ENCODE measurements at places on chromosomes 16 and 17.
A peak's percentile ranks its signal among the peaks of the same experiment; 100 is the strongest.

DNA sequence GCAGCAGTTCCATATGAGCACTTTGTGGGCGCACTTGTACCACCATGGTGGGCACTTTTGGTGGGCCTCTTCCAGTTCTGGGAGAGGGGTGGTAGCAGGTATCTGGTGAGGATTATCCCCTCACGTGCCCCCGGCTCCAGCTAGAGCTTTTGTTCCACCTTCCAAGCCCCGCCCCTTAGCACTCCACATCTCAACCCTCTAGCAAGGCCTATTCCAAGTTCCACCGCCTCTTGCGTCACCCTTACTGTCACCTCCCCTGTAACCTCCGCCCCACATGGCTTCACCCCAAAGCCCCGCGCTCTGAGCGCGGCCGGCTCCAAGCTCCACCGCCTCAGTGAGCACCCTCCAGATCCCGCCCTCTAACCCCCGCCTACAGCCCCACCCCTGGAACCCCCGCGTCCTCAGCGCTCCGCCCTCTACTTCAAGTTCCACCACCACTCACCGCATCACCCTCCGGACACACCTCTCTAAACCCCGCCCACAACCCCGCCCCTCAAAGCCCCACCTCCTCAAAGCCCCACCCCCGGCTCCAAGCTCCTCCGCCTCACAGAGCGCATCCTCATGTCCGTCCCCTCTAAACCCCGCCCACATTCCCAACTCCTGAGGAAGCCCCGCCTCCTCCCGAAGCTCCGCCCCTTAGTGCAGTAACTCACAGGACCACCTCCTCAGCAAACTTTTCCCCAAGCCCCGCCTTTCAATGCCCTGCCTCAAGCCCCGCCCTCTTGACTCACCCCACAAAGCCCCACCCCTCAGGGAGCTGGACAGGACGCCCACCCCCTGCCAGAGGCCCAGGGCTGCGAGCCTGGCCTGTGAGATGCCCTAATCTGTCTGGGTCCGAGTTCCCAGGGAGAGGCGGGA is 11.1 kb downstream of the SCN4A start:
- DNase-seq, result no peak

DNA sequence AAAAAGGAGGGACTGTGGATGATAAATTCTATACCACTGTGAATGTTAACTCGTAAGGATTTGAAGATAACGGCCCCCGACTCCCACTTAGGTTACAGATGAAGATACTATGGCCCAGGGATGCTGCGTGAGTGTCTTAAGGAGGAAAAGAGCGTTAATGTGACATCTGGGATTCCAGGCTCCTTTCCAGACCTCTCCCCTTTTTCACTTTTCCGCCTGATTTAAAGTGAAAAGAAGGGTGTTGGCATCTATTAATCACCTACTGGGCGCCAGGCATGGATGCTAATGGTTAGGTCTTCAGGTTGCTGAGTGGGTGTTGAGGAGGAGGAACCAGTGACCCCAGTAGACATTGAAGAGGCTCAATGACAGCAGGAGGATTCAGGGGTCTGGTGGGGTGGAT is 117.8 kb downstream of the RBFOX1 start:
- DNase-seq, result no peak

DNA sequence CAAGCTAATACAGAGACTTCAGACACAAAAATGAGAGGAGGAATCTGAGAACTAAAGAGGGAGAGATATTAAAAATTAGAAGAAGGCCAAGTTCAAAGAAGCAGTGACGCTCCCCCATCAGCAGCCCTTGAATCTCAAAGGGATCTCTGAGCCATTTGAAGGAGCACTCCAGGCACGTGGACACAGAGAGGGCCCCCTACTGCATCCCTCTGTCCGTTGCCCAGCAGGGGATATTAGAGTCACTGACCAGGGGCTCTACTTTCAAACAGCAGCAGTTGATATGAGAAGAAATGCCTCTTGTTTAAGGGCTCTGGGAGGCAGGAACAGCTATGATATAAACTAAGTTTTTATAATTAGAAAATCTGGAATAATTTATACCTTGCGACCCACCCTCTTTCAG is 479.0 kb upstream of the SALL1 start:
- no peak for DNase-seq

DNA sequence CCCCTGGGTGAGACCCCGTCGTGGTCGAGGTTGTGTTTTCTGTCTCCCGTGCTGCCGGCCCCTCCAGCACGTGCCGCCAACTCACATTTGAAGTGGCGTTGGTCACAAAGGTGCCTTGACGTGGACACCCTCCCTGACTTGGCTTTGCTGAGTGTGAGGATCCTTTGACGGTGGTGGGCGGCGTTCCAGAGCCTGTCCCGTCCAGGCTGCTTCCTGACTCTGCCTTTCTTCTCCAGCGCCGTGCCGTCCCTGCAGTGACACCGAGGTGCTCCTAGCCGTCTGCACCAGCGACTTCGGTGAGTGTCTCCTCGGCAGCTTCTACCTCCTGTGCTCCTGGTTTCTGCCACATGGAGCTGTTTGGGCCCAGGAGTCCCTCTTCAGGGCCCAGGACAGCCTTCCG is 13.5 kb downstream of the METRNL start:
- no peak for DNase-seq

GRCh38 chr16:56108056-56108471 is 83.2 kb upstream of the GNAO1 start:
- no peak for DNase-seq

- no peak for DNase-seq
These were observed 8.2 kb upstream of the TMEM94 start for GRCh38 chr17:75447951-75448856.

DNA sequence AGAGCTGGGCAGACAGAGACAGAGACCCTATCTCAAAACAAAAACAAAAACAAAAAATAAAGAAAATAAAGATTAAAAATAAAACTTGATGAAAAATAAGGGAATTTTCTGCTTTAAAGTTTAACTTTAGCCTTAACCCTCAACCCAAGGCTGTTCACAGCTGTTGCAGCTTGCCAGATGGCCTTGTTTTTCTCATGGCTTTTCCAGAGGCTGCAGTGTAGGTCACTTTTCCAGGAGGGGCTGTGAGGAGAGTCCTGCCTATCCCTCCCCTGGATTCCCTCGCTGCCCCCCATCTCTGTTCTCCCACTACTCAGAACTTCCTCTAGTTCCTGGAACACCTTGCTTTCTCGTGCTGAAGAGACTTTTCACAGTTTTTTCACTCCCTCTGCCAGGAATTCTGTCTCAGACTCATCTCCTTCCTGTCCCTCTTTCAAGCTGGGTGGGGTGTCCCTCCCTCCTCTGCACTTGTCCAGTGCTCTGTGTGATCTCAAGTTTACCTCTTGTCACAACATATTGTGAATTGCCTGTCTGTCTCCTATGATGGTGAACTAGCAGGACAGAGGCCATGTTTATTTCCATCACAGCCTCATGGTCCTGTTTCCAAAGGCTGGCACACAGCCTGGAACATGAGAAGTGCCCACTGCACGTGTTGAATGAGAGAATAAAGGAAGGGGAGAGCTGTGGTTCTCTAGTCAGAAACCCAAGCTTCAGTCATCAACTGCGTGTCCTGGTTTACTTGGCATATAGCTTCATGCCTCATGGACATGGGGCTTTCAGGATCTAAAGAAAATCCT is 69.9 kb upstream of the MSI2 start:
- DNase-seq, result peak; percentile 24

GRCh38 chr16:5738586-5738985 is 641.0 kb upstream of the EEF2KMT start:
- no peak for DNase-seq

- DNase-seq, result peak; percentile 59
These were observed 23.1 kb downstream of the ACLY start for GRCh38 chr17:41895617-41896016.

- DNase-seq, result peak; percentile 51
These were observed 696.9 kb downstream of the WWOX start for GRCh38 chr16:78796221-78796866.

DNA sequence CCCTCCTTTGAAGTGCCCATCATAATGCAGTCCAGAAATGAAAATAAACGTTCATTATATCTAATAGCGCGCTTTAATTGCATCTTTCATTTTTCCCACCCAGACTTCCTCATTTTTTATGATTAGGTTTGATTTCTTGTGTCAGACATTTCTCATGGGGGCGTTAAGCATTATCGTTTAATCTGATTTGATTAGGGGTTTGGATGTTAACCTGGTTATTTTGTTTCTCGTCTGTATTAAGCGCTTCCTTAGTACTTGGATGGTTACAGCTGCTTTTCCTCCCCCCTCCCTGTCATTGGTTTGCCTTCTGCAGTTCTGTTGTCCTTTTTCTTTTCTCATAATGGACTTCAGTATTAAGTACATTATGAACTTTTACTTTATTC is 540 bp downstream of the MFSD11 start:
- DNase-seq, result peak; percentile 15

DNA sequence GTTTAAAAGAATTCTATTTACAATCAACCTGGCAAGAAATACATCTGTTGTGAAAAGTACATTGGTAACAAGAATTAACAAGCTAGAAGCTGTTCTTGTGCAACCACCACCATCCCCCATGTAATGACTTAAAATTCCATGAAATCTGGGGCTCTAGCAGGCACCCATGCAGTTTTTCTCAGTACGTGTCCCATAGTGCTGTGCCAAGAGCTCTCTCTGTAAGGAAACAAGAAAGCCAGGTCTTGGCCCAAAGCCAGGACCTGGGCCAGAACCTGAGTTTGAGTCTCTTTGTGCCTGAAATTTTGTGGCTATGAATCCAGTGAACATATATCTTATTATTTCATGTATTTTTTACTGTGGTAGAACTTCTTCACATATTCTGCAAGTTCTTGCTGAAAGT is 46.6 kb downstream of the NUP93 start:
- peak; percentile 23 for DNase-seq

DNA sequence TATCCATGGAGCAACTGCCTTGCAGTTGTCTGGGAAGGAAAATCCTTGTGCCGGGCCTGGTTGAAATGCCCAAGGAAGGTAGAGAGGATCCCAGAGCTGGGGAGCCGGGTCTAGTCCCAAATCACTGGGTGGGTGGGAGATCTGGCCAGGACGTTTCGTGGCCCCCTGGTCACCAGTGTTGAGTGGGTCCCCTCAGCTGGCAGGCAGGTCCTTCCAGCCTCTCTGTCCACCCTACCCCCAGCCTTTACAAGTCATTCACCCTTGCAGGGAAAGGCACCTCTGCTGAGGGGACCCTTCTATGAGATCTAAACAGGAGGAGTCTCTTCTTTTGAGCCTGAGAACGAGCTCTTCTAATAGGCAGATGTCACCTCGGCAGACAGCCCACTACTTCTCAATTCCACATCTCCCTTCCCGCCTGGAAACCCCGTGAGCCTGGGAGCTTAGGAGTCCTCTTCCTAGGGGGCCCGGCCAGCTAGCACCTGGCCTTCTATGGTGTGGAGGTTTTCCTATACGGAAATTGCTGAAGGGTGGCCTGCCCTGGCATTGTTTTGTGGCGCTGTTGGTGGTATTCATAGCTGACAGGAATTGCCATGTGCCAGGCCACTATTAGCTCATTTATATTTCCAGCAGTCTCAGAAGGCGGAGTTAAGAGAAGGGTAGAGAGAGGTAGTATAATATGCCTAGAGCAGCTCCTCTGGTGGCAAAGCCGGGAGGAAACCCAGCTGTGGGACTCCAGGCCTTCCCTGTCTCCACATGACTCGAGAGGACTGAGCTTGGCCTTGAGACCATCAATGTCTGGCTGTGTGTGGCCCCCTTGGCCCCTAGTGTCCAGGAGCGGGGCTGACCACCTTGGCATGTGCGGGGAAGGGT is 13.3 kb downstream of the MPRIP start:
- no peak for DNase-seq

GRCh38 chr16:61105544-61105943 is 930.7 kb downstream of the CDH8 start:
- no peak for DNase-seq

GRCh38 chr16:19410435-19411171 is 7.1 kb upstream of the TMC5 start:
- no peak for DNase-seq

DNA sequence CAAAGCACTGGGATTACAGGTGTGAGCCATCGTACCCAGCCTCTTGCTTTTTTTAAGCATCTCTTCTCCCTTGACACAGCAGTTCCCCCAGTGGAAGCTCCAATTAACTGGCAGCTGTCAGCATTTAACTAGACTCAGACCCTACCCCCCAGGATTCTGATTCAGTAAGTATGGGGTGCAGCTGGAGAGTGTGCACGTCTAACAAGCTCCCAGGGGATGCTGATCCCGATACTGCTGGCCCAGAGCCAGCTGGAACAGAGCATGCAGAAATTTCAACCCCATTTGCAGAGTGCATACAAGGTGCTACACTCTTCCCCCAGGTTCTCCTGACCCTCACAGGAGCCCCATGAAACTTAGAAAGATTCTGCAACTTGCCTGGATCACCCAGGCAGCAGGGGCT is 27.7 kb upstream of the BCO1 start:
- DNase-seq, result no peak

DNA sequence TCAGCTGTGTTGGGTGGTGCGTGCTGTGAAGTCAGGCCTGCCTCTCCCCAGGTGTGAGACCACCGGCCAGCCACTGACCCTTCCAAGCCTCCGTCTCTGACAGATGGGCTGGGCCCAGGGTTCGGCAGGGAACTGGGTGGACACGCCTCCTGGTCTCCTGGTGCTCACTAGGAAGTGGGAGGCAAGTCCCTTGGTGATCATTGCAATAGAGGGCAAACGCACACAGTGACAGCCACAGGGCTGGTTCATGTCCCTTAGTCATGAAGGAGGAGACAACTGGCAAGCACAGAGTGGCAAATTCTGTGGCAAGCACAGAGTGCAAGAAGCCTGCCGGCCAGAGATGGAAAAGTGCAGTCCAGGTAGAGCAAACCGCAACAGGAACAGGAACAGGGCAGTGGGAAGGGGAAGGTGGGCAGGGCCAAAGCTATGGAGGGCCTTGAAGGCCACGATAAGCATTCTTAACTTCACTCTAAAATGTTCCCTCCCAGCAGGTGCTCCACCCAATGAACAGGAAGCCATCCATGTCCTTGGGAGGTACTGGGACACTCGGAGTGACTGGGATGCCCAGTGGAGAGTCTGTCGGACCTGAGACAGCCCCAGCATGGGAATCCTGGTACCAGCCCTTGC is 21.9 kb downstream of the USP7 start:
- DNase-seq, result no peak

- DNase-seq, result no peak
These were observed 15.8 kb downstream of the CIITA start for GRCh38 chr16:10892782-10893318.

Data from hindlimb muscle (tissue), 1 donor.